Cortex of kidney (tissue), 1 donor: ENCODE measurements at places on chromosomes 12 and 14.

GRCh38 chr14:69760810-69761209 is 6.1 kb upstream of the SRSF5 start:
- DNase-seq, result no peak

DNA sequence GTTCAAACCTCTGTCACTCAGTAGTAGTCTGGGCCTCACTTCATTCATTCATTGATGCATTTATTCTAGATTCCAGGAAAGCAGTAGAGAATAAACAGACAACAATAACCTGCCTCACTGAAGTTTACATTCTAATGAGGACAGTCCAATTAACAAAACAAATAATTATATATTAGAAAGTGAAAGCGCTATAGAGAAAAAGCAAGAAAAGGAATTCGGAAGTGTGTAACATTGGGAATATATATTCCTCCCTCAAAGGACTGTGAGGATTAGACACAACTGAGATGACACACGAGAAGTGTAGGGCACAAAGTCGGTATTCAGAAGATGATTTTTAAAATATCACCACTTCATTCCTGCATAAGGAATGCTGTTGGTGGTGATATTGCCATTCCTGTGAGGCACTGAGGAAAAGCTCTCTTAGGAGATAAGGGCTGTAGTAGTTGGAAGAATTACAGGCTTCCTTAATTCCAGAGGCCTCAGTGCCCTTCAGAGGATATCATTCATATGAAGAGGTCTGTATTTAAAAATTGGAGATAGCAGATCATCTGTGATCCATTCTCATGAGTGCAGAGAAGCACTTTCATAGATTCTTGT is 3.9 kb upstream of the DUSP6 start:
- DNase-seq, result no peak

DNA sequence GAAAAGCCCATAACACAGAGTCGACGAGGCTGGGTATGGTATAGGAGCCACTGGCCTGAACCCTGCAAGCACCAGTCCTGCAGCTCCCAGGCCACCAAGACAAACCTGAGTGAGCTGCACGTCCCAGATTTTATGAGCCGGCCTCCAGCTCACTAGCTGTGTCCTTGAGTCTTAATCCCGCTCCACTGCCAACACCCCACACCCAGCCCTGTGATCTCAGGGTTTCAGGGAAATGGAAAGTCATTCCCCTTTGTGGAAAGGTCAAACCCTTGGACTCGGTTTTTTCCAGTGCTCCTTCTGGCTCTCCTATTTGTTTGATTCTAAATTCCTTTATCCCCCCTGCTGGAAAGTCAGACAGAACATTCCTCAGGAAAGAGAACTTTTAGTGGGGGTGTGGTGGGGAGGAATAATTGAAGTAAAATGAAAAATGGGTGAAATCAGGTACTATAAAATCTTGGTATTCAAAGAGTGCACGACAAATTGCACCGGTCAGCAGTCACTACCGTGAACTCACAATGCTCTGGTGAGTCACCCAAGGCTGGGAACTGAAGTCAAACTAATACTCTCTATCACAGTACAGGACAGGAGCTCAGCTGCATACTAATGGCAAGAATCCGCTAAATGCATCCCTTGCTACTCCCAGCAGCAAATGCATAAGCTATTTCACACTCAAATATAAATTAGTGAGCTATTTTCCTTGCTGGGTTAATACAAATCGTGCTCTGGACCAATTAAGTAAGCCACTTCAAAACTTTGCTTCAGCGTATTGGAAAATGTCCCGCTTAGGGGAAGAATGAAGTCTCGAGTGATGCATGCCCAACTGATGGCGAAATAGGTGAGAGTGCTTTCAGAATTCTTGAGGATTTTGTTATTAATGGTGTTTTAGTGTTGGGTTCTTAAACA is 9.0 kb downstream of the PITPNM2 start:
- DNase-seq, result no peak

DNA sequence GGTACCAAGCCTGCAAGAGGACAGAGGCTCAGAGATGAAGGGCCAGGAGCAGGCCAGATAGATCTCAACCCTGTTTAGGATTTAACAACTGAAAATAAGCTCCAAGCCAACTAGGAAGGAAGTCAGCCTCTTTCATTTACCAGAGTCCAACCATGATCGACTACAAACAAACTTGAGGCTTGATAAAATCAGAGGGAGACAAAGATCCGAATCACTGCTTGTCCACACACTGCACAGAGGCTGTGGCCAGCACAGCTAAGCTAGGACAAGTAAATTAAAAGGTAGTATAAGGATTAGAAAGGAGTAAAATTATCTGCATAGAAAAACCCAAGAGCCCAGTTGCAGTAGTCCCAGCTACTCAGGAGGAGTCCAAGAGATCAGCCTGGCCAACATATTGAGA is 40.3 kb downstream of the FAM222A start:
- no peak for DNase-seq

DNA sequence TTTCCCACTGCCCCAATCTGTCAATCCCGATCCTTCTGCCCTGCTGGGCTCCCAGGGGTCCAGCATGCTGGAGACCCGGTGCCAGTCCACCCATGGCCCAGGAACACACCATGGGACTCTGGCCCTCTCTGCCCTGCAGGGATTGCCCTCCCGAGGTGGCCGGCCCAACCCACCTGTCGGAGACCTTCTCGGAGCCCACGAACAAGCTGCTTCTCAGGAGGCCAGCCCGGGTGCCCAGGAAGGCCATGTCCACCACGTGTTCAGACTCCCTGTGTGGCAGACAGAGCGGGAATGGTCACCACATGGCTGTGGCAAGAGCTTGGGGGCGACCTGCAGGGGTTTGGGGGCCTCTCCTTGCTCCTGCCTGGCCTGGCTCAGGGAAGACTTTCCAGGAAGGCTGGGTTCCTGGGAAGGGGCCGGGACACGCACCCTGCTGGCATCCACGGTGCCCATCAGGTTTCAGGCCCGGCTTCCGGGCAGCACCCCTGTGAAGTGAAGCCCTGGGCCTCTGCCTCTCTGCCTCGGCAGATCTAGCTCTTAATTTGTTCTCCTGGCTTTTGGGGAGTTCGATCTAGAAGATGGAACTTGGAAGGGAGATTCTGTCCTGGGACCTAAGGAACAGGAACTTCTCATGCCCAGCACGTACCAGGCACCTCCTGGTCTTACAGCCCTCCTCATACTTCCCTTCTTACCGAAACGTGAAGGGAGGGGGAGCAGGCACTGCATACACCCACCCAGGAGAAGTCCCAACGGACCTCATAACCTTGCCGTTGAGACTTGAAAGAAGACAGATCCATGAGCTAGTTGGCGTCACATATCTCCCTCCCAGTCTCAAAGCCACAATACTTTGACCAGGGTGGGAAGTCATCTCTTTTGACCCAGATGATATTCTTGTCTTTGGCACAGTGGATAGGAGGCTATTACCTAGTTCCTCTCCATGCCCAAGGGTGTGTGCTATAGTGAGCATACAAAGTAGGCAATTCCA is 26.3 kb downstream of the LRTM2 start:
- no peak for DNase-seq

DNA sequence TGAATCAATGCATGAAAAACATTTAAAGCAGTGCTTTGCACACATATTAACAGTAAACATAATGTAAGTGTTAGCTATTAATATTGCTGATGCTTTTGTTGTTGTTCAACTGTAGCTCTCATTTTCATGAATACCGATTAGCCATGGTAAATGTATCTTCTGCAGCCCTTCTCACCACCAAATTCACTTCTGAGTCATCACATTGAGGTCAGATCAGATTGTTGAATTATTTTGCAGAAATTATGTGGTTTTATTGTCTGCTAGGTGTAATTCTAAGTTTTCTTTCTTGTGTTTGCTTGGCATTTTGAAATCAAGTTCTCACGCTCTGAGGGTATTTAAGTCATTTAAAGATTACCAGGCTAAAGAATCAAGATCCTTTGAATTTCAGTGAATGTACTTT is 74.6 kb downstream of the AKAP6 start:
- no peak for DNase-seq

GRCh38 chr12:91948504-91948903 is 197.1 kb downstream of the BTG1 start:
- no peak for DNase-seq

GRCh38 chr12:115185506-115185905 is 501.5 kb upstream of the TBX3 start:
- no peak for DNase-seq

GRCh38 chr14:52266782-52267181 is 716 bp upstream of the PTGDR start:
- no peak for DNase-seq

- DNase-seq, result no peak
Measured at GRCh38 chr12:62292761-62293344, 32.6 kb downstream of the USP15 start.

GRCh38 chr14:103488960-103489359 is 33.7 kb downstream of the CKB start:
- no peak for DNase-seq

DNA sequence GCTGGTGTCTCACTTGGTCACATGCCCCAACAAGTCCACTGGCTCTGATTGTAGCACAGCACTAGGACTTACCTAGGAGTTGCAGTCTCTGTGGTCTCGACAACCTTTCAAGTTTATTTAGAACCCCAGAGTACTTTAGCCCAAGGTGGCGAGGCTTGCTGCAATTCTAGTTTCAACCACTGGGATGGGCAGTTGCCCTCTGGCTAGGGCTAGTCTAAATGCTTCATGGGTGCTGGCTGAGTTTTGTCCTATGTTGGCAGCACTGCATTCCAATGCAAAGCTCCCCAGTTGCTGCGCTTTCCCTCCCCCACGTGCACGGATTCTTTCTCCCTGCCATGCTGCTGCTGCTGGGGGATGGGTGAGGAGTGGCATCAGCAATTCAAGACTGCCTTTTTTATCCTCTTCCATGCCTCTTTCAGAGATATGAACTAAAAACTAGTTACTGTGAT is 207.9 kb downstream of the SYNE2 start:
- DNase-seq, result no peak

DNA sequence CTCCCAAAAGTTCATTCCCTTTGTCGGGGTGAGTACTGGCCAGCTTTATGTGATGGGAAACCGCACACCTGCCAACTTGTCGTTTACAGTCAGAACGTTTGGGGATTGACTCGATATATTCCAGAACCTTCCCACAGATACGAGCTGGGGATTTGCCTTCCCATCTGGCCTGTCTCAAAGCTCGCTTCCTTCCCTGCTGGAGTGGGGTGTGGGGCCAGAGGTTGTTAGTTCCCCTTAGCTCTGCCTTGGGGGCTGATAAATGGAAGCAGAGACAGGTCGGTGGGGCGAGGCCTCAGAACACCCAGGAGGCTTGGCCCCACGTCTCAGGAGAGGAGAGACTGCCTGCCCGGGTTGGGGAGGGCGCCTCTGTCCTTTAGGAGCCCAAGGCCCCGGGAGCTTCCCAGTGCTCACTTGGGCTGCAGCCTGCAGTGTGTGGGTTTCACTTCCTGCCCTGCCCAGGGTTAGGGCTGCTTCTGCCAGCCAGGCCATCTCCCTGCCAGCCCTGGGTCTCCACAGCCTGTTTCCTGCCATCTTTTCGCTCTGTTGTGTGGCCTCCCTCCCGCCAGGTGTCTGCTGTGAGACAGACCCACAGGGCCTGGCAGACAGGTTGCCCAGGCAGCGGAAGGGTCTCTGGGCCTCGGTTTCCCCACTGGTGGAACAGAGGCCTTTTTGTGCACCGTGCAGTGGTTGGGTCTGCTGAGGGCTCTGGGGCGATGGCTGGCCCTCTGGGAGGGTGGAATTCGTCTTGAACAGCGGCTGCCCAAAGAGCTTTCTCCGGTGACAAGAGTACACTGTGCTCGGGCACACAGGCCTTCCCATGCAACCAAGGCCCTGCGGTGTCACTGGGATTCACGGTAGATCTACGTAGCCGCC is 8.1 kb upstream of the TEX22 start:
- DNase-seq, result no peak

DNA sequence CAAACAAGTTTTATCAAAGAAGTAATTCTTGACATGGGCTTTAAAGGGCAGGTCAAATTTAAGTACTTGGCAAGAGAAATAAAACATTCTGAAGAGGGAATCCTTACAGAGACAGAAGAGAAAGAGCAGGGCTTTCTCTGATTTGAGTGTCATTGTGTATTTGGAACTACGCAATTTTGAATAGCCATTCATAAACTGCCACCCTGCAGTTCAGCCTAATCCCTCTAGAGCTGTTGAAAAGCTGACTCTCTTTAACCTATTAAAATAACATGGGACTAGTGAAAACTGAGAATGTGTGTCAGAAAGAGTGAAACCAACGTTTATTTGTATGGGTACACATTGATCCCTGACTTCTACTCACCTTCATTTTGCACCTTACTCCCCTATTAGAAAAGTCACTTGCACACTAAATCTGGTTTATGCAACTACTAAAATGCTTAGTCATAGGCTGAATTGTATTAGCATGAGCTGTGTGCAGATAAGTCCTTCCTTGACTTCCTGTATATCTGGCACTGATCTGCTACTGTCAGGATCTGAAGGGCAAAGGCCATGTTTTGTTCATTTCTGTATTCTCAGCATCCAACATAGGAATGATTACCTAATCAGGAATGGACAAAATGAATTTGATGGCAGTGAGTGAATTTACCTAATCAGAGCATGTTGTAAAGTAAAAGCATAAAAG is 458.9 kb downstream of the NOVA1 start:
- no peak for DNase-seq

- DNase-seq, result no peak
Measured at GRCh38 chr14:94970941-94971730, 186.2 kb downstream of the DICER1 start.

GRCh38 chr14:77409131-77409533 is 14.2 kb downstream of the NOXRED1 start:
- DNase-seq, result no peak

DNA sequence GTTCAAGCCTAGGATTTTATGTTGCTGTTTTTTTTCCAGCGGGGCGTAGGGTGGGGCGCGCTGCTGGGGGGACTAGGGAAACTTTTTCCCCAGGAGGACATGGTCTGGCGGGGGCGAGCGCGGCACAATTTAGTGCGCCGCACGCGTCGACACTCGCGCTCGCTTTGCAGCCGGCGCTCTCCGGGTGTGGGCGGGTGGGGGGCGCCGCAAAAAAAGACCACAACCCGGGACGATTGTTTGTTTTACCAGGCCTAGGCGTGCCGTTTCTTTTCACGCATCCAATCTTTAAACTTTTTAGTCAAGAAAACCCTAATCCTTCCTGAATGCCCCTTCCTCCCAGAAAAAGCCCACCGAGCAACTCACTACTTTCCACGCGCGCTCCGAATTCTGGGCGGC is 865 bp upstream of the ZFP36L1 start:
- DNase-seq, result no peak

GRCh38 chr14:22838631-22839041 is 2.3 kb downstream of the MMP14 start:
- DNase-seq, result no peak

DNA sequence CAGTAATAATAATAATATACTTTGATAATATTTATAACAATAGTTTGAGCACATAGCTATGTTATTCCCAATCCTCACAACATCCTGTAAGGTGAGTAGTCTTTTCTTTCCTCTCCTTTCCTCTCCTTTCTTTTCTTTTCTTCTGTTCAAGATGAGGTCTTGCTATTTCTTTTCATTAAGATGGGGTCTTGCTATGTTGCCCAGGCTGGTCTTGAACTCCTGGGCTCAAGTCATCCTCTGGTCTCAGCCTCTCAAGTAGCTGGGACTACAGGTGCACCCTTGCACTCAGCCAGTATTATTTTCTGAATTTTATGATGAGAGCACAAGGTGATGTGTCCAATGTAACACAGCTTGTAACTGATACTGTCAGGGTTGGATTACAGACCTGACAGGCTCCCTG is 134.6 kb downstream of the OTOGL start:
- no peak for DNase-seq
